ENCODE measurements at places on chromosomes 16 and 17.
A peak's percentile ranks its signal among the peaks of the same experiment; 100 is the strongest.

DNA sequence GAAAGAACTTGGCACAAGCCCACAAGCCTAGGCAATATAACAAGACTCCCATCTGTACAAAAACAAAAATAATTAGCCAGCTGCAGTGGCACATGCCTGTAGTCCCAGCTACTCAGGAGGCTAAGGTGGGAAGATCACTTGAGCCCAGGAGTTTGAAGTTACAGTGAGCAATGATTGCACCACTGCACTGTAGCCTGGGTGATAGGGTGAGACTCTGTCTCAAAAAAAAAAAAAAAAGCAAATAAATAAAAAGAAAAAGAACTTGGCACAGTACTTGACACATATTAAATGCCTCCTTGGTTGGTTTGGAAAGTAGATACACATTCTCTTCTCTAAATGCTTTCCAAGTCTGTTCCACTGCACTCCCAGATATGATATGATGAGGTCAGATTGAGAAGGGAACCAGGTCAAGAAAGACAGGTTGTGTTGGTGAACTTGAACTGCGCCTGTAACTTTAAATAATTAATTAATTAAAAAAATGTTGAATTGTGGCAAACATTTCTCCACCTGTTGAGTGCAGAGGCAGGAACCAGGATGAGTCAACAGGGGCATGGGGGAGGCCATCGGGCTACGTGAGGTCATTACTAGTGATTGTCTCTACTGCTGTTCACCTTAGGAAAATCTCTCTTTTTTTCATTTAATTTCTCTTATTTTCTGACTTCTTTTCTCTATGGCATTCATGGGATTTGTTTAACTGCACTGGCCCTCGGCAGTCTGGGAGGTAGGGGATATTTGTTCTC, 25.9 kb upstream of the EFCAB13 start:
- no peak for DNase-seq

DNA sequence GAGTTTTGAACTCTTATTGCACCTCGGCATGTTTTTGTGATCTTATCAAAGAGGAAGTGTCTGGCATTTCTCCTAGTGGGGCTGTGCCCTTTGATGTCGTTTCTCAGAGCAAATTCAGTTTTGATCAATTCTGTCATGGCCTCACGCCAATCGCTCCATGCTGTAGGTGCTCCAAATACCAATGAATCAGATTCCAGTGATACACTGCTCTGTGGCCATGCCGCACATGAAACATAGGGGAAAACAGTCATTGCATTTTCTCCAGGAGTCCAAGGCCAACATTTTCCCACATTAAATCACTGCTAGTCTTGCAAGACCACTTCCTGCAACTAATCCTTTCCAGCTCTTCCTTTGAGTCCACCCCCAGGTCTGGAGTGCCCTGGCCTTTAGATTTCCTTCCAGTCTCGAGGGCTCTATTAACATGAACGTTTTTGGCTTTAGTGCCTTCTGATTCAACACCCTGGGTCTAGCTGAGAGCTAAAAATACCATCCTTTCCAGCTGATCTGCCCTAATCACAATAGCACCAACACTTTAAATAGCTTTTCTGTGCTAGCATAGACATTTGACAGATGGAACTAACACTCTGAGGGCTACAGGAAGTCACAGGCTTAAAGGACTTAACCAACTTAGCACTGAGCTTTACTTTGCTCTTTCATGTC, 18.2 kb upstream of the RASL10B start:
- DNase-seq: no peak

DNA sequence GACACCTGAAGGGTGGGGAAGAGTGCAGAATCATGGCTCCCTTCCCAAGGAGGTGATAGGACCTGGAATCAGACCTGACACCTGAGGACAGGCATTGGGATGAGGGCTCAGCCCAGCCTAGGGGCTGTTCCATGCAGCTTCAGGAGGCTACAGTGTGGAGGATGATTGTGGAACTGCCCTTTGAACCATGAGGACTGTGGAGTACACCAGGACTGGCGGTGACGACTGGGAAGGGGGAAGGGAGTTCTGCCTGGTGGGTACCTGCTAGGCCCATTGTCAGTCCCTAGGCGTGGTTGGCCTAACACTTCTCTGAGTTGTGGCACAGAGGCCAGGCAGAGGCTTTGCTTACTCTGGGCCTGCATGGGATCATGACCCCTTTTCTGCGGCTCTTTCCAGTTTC, 76.1 kb downstream of the MPRIP start:
- DNase-seq: no peak

DNA sequence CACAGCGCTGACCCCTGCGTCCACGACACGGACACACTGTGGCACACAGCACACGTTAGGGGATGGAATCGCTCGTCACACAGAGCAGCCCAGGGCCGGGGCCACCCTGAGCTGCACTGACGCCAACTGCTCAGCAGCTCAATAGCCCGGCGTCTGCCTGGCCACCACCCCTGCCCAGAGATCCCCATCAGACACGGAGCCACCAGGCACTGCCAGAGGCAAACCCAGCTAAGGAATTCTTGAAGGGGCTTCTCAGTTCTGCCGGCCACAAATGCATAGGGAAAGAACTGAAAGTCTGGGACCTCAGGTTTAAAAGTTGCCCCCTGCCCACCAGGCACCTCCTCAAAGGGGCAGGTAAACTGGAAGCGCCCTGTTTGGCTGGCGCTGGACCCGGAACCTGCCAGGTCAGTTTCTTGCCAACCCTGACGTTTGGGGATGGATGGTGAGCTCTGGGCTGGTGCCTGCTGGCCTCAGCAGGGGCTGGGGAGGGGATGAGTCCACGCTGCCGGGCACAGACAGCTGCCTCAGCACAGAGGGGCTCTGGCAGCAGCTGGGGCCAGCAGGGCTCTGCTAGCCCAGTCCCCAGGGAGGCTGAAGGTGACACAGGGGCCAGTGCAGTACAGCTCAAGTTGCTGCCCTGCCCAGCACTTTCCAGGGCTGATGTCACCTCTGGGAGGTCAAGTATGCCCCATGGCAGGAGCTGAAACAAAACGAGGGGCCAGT, 33.2 kb downstream of the TIMM22 start:
- DNase-seq: no peak

GRCh38 chr17:48908047-48908843, at the start of gene UBE2Z:
TSS of gene UBE2Z (plus strand) at chr17:48908407. CDS start at chr17:48908504, 97 bp downstream.
- DNase-seq: peak; percentile 97

DNA sequence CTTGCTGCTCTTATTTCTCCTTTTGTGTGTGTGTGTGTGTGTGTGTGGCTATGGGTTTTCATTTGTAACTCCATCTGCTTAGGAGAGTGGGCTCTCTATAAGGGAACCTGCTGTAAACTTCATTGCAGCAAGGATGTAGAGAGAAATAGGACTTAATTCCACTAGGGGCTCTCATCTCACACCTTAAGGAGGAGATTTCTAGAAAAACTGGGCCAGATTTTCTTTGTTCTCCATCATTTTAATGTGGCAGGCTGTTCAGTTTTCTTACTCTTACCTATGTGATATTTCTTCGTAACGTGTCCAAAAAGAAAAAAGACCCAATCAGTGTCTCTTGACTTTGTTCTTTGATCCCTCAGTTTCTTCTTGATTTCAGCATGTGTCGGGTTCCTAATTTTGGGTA, 4.5 kb upstream of the CASC3 start:
- no peak for DNase-seq

- no peak for DNase-seq
These were observed 26.3 kb upstream of the APOH start for GRCh38 chr17:66255527-66255971.

DNA sequence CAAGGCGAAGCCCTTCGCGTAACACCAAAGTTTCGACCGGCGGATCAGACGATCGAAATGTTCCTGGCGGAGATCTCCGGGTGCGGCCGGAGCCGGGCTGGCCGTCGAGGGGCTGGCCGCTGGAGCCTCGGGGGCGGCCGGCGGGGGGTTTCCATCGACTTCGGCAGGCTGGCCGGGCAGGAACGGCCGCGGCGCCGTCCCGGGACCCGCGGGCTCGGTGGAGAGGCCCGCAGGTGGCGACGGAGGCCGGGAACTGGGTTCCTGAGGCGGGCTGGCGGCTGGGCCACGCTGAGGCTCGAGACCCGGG, 1.1 kb downstream of the EPOP start:
- peak; percentile 49 for DNase-seq

GRCh38 chr17:40350689-40351358, 13.7 kb downstream of the GJD3 start:
- DNase-seq: no peak

DNA sequence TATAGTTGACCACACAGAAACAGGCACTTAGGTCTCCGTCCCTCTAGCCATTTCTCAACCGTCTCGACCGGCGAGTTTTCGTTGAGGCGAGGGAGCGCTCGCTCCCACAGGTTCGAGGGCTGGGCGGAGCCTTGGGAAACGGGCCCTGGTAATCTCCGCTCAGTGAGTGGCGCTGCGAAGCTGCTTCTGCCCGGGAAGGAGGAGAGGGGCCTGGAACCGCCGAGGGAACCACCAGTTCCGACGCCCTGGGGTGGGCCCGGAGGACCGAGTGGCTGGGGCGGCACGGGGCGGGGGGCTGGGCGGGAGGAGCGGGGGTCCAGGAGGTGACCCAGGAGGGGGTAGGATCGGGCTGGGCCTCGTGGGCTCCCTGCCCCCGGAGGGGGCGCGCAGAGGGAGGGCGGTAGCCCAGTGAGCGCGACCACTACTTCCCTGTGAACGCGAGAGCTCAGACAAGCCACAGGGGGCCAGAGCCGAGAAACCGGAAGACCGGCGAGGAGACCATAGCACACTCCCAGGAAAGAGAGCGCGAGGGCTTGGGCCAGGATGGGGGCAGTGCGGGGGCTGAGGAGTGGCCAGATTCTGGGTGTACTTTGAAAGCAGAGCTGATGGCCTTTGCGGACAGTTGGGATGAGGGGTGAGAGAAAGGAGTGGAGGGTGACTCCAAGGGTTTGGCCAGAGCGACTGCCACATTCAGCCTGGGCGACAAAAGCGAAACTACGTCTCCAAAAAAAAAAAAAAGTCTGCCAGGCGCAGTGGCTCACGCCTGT, 29.9 kb upstream of the ARL4D start:
- peak; percentile 58 for DNase-seq

- no peak for DNase-seq
These were observed at the start of gene RPUSD1 for GRCh38 chr16:787978-788398. TSS of gene RPUSD1 (minus strand) at chr16:788381. CDS start at chr16:787737, 644 bp downstream.

GRCh38 chr16:66741169-66741900, 10.1 kb downstream of the DYNC1LI2 start:
- DNase-seq: no peak

GRCh38 chr17:79837888-79838521, 1.2 kb downstream of the CBX4 start:
- no peak for DNase-seq

- DNase-seq: peak; percentile 95
These were observed 4.2 kb downstream of the NR1D1 start for GRCh38 chr17:40095944-40096791.

DNA sequence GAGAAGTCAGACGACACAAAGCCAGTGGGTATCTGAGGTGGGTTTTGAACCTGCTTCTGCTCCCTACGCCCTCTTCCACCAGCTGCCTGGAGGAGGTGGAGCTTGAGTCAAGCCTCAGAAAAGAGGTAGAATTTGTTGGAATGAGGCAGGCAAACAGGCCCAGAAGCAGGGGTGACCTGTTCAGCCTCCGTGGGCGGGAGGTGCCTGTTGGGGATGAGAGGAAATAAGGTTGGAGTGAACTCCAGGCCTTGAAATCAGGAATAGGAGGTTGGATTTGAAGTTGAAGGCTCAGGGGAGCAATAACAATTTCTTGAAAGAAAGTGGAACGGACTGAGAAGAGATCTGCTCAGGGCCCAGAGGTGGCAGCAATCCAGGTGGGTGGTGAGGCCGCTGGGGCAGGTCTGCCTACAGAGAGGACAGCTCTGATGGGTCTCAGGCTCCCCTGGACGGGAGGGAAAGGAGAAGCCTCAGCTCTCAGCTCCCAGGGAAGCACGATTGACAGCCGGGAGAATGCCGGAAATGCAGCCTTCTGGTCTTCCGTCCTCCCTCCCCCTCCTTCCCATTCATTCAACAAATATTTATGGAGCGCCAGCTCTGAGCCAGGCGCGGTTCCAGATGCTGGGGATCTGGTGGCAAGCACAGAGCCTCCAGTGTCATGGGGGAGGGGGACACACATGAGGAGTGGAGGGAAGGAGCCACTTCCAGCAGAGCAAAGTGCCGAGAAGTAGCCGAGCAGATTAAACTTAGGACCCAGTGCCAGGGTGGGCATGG, 61.9 kb upstream of the CIBAR2 start:
- DNase-seq: no peak

- DNase-seq: no peak
These were observed 9.1 kb downstream of the ABHD15 start for GRCh38 chr17:29557739-29558116.

GRCh38 chr16:30875871-30876801, 17.7 kb downstream of the BCL7C start:
- DNase-seq: peak; percentile 71

- DNase-seq: no peak
These were observed 221.3 kb upstream of the KCNJ16 start for GRCh38 chr17:69853541-69854224.

- no peak for DNase-seq
These were observed 7.2 kb downstream of the PMP22 start for GRCh38 chr17:15257796-15258512.

GRCh38 chr17:44345454-44346026, 438 bp downstream of the GRN start:
- DNase-seq: peak; percentile 56

- no peak for DNase-seq
These were observed 3.8 kb downstream of the NLRC5 start for GRCh38 chr16:56993204-56993603.

DNA sequence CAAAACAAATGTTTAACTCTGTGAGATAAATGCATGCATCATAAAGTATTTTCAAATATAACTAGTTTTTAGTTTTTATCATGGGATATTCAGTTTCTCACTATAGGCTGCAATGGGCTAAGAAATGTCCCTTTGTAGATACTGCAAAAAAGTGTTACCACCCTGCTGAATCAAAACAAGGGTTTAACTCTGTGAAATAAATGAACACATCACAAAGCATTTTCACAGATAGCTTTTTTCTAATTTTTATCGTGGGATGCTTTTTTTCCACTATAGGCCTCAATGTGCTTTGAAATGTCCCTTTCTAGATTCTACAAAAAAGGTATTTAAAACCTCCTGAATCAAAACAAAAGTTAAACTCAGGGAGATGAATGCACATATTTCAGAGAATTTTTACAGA, 541.1 kb downstream of the KCNJ18 start:
- DNase-seq: no peak

DNA sequence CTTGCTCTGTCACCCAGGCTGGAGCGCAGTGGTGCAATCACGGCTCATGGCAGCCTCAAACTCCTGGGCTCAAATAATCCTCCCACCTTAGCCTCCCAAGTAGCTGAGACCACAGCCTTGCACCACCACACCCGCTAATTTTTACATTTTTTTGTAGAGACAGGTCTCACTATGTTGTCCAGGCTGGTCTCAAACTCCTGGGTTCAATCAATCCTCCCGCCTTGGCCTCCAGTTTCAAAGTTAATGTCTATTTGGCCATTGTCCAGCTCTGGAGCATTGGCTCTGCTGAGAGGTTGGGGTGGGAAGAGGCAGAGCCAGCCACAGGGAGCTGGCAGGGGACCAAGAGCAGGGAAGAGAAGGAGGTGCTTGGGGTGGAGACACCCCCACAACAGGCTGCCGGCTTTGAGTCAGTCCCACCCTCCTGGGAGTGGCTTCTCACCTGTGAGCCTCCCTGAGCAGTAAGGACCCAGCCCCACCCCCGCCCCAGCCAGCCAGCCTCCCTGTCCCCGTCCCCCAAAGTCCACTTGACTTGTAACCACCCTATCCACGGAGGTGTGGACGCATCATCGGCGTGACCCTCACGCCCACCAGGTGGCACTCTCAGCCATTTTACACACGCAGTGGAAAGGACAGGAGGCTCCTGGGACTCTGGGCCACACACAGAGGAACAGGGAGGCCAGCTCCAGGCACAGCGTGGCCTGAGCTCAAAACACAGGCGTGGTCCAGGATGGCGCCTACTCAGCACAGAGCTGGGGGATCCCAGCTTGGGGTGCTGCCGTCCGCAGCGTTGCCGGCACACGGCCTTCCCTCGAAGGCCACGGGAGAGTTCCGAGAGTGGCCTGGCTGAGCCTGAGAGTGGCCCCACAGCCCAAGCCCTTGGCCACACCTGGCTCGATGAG, 22.8 kb upstream of the PVALEF start:
- peak; percentile 85 for DNase-seq
